Prostate gland (tissue), 2 donors: ENCODE measurements at places on chromosomes 3 and 15. TPM values are rescaled to one million over a fixed set of nuclear protein-coding genes. Genes with fewer than 3 reads are reported as not detected.

Gene PLSCR2
- not detected for total RNA-seq

Gene SPG11
- total RNA-seq = 93.7 TPM

Gene COL6A6
- total RNA-seq = not detected

Gene CYFIP1
- 97.1 TPM for total RNA-seq

Gene CELSR3
- 6.4 TPM for total RNA-seq

Gene CMTM6
- 237 TPM for total RNA-seq

Gene OXSR1
- 32.7 TPM for total RNA-seq

DNA sequence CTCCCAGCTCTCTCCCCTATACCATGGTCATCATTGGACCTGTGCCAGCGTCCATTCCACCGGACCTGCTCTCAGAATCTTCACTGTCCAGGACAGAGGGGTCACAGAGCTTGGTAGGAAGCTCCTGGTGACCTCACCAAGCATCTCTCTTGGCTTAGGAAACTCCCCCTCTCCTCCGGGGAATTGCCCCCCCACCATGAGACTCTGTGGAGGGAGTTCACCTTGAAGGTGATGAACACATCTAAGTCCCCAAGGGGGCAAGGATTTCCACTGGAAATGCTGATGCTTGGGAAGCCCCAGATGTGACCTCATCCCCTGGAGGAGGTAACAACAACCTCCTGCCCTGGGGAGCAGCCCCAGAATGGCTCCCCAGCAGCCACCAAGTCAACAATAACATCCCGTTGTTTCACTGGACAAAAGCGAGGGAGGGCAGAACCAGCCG is 3.2 kb downstream of the SEMA7A start:
- no peak for DNase-seq

- no peak for DNase-seq
Measured at GRCh38 chr15:51094606-51095569, at the start of gene TNFAIP8L3. TSS of gene TNFAIP8L3 (minus strand) at chr15:51094906. CDS start at chr15:51094595, 311 bp downstream.

GRCh38 chr15:70432924-70433495 is 330.3 kb downstream of the UACA start:
- DNase-seq = no peak

DNA sequence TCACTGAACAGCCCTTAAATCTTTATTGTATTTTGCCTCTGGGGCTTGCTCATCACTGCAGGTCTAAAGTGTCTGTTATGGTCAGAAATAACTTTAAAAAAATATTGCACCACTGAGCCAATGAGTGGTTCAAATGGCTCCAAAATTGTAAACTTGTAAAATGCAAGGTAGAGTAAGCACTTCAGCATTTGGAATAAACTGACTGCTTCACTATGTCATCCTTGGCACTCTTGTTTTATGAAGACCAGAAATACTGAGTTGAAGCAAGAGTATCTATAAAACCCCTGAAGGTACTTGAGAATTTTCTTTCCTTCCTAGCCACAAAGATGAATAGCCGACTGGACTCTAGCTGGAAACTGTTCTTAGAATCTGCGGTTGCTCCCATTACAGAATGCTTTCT is 390.3 kb upstream of the DPH6 start:
- no peak for DNase-seq

DNA sequence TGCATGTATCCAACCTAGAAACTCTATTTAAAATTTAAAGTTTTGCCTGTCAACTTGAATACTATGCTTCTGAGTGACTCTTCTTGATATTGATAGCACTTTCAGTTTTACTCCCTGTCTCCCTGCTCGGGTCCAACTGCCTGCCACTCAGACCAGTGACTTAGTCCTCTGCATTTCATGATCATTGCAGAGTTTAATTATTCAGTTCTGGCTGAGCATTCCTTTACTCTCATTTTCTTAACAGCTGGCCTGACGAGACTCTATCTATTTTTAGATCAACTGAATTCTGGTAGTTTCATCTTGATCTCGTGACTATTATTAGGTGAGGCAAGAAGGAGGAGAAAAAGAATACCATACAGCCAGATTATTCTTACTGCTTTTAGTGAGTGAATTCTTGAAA is 617.4 kb downstream of the SI start:
- DNase-seq = no peak

DNA sequence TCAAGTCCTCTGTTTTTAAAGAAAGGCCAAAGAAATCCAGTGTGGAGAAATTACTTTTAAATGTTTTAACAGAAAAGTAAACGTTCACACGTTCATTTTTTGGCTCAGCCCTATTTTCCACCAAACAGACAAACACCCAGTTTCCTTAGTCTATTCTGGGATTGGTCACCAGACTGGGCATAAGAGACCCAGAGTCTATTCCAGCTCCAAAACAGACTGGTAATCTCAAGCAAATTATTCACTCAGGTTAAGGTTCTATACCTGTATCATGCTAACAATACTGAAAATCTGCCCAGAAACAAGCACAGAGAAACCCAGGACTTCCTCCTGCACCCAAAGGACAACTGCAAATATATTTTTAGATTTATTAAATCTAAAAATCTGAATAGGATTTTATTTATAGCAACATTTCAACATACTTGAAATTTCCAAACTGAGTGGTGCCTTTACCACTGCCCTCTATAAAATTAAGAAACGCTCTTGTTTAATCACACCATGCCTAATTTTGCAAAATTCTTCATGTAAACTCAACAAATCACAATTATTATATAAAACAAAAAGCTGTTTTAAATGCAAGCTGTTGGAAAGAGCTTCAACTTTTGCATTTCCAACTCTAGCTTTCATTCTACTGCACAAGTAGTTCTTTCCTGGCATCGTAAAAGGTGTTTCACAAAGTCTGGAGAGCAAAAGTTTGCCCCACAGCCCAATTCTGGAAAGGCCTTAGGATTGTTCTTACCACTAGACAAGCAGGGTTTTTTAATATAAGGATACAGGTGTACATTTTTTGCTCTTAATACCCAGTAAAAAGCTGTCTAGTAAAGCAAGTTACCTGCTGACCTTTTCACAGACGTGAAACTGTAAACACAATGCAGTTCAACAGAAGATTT is 18.7 kb downstream of the ZNF148 start:
- DNase-seq = no peak

GRCh38 chr3:37906734-37907282 is 45.1 kb downstream of the CTDSPL start:
- no peak for DNase-seq

GRCh38 chr3:45437383-45437782 is 49.0 kb downstream of the LARS2 start:
- no peak for DNase-seq

DNA sequence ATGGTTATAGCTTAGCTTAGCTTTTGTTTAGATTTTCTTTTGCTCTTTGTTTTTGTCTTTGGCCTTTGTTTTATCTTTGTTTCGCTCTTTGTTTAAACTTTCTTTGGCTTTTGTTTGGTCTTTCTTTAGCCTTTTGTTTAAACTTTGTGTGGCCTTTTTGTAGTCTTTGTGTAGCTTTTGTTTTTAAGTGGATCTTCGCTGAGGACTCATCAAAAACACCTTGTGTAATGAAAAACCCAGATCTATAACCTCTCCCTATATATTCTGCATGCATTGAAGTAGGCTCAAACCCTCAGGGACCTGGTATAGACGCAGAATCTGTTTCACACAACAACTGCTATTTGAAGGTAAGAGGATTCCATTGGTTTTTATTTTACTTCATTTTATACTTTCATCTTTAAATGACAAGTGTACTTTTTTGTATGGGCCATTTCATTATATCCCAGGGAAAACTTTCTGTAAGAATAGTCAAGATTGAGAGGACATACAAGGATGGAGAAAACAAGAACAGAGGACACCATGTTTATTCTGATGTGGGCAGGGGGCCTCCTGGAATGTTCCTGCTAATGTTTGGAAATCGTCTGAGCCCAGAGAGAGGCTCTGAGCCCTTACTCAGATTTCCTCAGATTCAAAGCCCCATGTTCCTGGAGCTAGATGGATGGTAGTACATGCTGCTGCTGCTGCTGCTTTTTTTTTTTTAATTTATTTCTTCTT is at the start of gene MOBP:
Gene MOBP (plus strand): TSS at position 287 of the 714 bp plus-strand sequence. CDS start 34,390 bp downstream, outside the sequence.
- no peak for DNase-seq

- DNase-seq = no peak
Measured at GRCh38 chr15:62406305-62406891, 241.3 kb upstream of the C2CD4B start.

DNA sequence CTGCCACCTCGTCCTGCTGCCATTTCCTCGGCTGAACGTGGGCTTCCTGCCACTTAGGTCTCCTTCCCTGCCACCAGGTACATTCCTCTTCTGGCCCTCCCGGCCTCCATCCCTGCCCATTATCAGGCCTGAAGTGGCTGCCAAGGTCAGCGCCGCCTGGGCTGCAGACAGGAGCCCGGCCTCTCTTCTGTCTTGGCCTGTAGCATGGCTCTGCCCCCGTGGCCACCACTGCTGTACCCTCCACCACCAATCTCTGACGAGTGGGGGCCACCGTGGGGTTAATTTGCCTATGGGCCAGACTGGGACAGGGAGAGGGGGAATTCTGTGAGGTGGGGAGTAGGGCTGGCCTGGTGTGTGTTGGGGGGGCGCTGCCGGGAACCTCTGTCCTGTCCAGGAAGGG is 2.0 kb upstream of the BAHD1 start:
- DNase-seq = no peak

GRCh38 chr3:140308535-140308934 is 369.3 kb upstream of the TRIM42 start:
- DNase-seq = no peak

DNA sequence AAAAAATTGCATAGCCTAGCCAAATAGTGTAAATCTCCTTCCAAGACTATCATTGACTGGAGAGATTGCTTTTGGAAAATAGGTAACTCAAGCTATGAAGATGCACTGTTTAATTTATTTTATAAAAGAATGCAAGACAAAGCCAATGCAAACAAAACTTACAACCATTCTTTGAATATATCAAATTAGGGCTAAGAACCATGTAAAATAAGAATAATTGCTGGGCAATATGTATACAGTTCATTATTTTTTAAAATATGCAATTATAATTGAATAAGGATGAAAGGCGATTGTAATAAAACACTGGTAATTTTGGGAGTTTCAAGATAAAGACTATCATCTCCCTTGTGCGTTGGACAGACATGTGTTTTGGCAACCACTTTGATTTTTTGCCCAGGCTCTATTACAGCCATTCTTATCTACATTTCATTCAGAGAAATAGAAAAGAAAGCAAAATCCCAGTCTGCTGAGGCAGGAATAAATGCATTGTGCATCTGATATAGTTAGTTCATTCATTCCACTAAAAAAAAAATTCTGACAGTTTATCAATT is 242.3 kb upstream of the ROBO1 start:
- DNase-seq = no peak

GRCh38 chr3:181344331-181344730 is 354.8 kb upstream of the DNAJC19 start:
- no peak for DNase-seq

GRCh38 chr3:15520804-15521572 is 518 bp downstream of the COLQ start:
- DNase-seq = no peak

DNA sequence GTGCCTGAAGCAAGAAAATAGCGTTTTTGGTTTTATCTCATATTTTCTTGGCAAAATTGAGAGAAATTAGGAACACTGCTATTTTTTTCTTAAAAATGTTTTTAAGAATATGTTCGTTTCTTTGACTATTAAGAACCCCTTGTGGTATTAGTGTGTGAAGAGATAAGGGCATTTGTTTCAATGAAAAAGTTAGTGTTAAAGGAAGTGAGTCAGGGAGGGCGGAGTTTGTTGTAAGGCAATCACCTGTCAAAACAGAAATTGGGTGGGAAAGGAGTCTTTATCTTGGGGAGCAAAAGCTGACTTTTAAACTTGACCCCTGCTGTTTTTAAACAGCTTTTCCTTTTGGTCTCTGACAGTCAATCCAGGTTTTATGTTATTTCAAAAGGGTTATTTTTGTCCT is 4.2 kb downstream of the RAP2B start:
- no peak for DNase-seq

DNA sequence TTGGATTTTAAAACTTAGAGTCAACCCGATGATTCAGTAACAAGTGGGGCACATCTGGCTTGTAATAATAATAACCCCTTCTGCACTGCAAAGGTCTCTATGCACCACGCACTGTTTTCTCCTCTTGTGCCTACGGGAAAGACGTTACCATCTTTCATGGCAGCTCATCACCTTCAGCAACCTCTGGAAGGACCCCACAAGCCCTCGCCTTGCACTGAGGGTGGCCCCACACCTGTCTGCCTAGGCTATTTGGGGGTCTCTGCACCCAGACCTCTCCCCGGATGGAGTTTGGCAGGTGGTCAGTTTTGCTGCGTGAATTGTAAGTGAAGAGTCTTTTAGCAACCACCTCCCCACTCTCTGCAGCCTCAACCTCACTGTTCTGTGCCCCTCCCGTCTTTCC is 138.6 kb upstream of the MEF2A start:
- no peak for DNase-seq

- no peak for DNase-seq
Measured at GRCh38 chr15:68786753-68787152, 33.9 kb downstream of the ANP32A start.
